ENCODE measurements at places on chromosomes 2 and 18. TPM values are rescaled to one million over a fixed set of nuclear protein-coding genes. Genes with fewer than 3 reads are reported as not detected.

The C2orf74 gene
- 7.7 TPM for total RNA-seq

The FN1 gene
- 36,331 TPM for total RNA-seq

The MC5R gene
- total RNA-seq, result not detected

The DSEL gene
- 132 TPM for total RNA-seq

The IL1RL2 gene
- 2.9 TPM for total RNA-seq

The TNFAIP6 gene
- total RNA-seq, result 8.9 TPM

The KYNU gene
- under 0.01 TPM for total RNA-seq

The KCTD1 gene
- total RNA-seq, result 17.9 TPM

The TMEM182 gene
- total RNA-seq, result 1.0 TPM

The SFTPB gene
- not detected for total RNA-seq

The CPS1 gene
- total RNA-seq, result 2.0 TPM

The RTP5 gene
- total RNA-seq, result not detected

The NCKAP5 gene
- total RNA-seq, result 0.65 TPM

The BBS5 gene
- 8.0 TPM for total RNA-seq

The ABCA12 gene
- total RNA-seq, result not detected

The TSN gene
- total RNA-seq, result 79.0 TPM

The GPBAR1 gene
- total RNA-seq, result not detected

The GAREM1 gene
- 1.2 TPM for total RNA-seq

The CTAGE1 gene
- total RNA-seq, result 0.11 TPM

The PROC gene
- not detected for total RNA-seq

The TUBA4B gene
- not detected for total RNA-seq

The GREB1 gene
- not detected for total RNA-seq

The MATN3 gene
- 0.25 TPM for total RNA-seq

Data from GM23248 (cell line).